M059J (cell line): ENCODE measurements at places on chromosomes 12 and 14.

- no peak for DNase-seq
Measured at GRCh38 chr12:3086729-3087323, 9.6 kb downstream of the TSPAN9 start.

DNA sequence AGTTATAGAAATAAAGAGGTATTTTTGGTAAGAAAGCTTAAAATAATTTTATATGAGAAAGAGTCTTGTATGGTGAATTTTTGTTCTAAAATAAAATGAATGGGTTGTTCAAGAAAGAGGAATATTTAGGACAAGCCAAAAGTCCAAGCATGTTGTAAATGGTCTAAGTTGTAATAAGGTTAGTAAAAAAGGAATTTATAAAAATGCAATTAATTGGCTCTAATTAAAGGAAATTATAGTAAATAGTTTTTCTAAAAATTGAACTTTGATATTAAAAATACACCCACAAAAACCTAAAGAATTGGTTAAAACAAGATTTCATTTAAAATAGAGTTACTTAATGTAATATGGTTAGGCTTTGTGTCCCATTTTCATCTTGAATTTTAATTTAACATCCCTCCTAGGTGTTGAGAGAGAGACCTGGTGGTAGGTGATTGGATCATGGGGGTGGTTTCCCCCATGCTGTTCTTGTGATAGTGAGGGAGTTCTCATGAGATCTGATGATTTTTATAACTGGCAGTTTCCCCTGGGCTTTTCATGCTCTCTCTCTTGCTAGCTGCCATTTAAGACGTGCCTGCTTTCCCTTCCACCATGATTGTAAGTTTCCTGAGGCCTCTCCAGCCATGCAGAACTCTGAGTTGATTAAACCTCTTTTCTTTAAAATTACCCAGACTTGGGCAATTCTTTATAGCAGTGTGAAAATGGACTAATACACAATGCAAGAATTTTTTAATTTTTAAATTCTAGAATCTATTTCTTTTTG, 13.0 kb downstream of the SLC22A17 start:
- DNase-seq = no peak

GRCh38 chr14:102279688-102280348, 25.1 kb downstream of the MOK start:
- peak; percentile 98 for DNase-seq

GRCh38 chr12:94327809-94328208, 131.9 kb downstream of the CEP83 start:
- DNase-seq = no peak

GRCh38 chr12:53518381-53518780, 11.1 kb upstream of the NPFF start:
- DNase-seq = peak; percentile 58

GRCh38 chr12:27176765-27177164, 67.3 kb upstream of the STK38L start:
- no peak for DNase-seq

DNA sequence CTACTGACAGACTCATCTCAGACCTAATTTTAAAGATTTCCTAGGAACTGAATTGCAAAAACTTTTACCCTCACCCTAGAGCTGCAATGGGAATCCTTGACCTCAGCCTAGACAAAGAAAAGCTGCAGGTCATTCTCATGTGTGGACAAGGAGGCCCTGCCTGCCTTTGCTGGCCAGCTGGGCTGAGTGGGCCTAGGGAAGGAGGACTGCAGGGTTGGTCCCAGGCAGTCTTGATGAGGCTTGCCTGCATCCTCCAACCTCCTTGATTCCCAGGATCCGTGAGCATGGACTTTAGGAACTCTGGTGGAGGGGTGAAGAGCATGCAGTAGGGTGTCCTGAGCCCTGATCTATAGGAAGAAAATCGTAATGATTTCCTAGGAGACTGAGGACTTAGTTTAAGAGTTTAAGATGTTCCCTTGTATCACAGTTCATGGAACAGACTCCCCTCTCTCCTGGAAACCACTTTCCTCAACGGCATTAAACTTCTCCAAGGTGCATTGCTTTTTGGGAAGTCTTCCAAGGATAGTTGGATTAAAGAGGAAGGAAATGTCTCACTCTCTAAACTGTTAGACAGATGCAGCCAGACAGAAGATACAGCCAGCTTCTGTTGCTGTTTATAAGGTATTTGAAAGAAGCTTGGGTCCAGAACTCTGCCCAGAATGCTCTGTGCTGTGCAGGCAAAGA, 55.4 kb upstream of the DDX11 start:
- DNase-seq = no peak

GRCh38 chr12:108846290-108846701, 11.1 kb downstream of the SSH1 start:
- DNase-seq = no peak

GRCh38 chr12:97756066-97756666, 293.6 kb downstream of the RMST start:
- DNase-seq = no peak

GRCh38 chr12:122995503-122996187, 15.2 kb downstream of the ARL6IP4 start:
- DNase-seq = no peak

- no peak for DNase-seq
Measured at GRCh38 chr12:26214121-26214520, 18.7 kb downstream of the SSPN start.

DNA sequence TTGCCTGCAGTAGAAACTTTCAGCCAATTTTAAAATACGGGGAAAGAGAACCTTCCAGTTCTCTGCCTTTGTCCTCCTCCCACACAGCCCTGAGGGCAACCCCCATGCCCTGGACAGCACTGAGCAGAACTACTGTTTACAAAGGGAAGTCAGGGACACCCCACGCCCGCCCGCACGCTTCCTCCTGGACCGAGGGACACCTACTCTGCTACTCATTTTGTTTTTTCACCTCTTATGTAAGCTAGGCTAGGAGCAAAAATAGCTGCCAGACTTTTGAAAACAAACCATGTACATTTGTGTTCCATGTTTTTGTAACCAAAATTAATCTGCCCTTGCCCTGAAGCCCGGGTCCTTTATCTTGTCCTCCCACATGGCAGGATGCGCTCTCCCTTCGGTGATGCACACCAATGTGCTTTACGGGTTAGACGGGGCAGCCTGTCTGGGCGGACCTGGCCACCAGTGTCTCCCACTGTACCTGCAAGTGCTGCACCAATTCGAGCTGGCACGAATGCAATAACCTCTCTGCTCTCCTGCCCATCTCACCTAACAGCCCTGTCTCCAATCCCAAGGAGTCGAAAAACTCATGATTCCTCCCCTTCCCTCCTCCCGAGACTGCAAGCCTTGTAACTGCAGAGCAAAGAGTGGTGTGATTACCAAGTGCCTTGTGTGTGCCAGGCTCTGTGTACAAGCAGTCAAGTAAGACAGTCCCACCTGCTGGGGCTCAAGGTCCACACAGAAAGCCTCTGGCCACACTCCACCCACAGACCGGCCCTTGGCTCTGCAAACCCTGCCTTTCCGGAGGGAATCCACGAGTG, 85.2 kb downstream of the CCDC88C start:
- DNase-seq = no peak

GRCh38 chr14:87656315-87656714, 336.7 kb downstream of the GALC start:
- no peak for DNase-seq

GRCh38 chr12:106284358-106285105, 18.0 kb upstream of the TCP11L2 start:
- DNase-seq = peak; percentile 9

DNA sequence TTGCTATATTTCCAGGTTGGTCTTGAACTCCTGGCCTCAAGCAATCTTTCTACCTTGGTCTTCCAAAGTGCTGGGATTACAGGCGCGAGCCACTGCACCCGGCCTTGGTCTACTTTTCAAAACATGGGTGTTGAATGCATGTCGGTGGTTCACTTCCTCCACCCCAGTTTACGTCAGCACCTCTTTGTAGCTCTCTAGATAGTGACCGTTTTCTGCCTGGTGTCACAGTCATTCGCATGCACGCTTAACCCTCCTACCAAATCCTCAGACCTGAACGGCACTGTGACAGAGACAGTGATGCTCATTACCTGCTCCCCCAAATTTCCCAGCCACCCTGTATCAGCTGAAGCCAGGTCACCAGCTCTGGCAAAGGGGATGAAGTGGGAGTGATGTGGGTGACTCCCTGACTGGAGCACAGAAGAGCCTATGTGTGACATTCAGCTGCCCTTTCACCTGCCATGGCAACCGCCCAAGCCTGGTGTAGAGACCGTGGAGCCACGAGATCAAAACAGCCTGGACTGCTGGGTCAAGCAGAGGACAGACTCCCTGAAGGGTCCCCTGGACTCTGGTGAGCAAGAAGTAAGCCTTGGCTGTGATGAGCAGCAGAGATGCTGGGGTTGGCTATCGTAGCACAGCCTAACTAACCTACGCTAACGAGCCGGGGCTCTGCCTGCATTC, 66.2 kb upstream of the GPR68 start:
- no peak for DNase-seq

DNA sequence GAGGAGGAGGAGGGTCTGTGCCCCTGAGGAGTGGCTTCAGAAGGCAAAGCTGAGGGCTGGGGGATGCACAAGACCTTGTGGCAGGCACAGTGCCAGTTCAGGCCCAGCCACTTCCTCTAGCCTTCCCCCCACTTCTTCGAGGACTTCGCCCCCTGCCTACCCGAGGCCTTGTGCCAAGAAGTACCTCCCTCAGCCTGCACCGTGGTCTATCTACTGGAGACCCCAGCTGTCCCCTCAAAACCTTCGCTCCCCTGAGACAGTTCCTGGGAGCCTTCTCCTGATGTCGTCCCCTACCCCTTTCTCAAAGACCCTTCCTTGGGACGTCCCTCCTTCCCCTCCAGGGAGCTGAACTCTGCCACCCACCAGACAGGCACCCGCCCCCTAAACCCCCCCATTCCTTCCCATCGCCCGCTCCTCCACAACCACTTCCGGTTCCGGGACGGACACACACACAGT, 604 bp downstream of the ZNF384 start:
- DNase-seq = peak; percentile 26

GRCh38 chr12:3084742-3085141, 7.6 kb downstream of the TSPAN9 start:
- DNase-seq = no peak

DNA sequence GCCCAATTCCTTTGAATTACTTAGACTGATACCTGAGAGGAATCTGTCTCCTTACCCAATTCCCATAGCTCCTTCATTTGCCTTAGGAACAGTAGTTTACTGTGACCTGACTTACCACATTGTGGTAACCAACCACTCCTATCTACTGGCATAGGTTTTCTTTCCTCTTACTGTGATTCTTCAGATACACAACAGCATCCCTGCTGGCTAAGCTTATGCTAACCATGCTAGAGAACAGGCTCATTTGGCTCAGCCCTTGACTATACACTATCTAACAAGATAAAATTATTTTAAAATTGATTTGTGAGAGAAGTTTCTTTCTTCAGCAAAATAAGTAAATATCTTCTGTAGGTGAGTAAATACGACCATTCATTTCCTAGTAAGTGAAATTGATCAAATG, 320.4 kb upstream of the DDHD1 start:
- no peak for DNase-seq

DNA sequence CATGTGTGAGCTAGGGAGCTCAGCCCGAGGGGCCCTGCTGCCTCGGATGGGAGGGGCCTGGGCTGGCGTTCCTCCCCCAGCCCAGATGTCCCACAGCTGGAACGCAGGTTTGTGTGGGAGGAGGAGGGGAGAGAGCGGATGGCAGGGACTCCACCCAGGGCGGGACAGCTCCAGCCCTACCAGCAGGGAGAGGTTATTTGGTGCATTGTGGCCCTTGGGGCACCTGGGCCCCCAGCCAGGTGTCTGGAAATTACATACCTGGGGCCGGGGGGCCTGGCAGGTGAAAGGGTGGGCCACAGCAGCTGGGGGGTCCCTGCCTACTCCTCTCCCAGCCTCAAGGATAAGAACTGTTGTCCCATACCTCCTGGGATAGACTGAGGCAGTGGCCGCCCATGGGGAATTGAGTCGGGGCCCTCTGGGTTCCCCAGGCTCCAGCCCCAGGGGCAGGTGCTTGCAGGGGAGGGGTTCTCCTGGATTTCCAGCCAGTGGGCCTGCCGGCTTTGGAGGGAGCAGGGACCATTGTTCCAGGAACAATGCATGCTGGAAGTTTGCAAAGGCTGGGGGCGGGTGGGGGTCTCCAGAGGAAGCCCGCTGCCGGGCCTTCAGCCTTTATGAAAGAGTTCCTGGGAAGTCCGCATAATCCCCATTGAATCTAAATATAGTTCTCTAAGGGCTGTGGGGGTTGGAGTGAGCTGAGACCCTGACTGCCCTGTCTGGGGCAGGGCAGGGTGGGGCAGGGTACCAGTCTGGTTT, 1.2 kb downstream of the KIF26A start:
- no peak for DNase-seq

GRCh38 chr12:93426412-93426805, 15.3 kb downstream of the UBE2N start:
- no peak for DNase-seq

GRCh38 chr12:9148926-9149325, 33.2 kb upstream of the A2M start:
- no peak for DNase-seq

DNA sequence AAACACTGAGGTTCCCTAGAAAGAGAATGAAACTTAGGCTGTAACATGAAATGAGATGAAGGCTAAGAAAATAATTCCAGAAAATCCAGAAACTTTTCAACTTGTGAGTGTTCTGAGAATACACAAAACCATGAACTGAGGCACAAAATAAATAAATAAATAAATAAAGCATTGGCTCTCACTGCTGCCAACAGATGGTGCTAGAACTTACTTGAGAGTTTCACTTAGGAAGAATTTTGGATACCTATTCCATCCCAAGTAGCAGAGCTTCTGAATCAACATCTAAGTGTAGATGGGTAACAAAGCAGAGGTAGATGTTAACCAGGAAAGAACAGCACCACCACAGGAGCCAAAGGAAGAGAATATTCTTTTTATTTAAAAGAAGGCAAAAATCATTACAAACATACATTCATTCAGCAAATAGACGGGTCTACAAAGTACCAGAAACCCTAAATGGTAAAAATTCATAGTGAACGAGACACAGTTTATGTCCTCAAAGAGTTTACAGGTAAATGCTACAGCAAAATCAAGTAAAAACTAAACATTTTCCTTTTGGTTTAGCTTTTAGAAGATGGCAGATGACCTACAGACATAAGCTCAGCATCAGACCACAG, 16.7 kb downstream of the EPS8 start:
- DNase-seq = peak; percentile 48

DNA sequence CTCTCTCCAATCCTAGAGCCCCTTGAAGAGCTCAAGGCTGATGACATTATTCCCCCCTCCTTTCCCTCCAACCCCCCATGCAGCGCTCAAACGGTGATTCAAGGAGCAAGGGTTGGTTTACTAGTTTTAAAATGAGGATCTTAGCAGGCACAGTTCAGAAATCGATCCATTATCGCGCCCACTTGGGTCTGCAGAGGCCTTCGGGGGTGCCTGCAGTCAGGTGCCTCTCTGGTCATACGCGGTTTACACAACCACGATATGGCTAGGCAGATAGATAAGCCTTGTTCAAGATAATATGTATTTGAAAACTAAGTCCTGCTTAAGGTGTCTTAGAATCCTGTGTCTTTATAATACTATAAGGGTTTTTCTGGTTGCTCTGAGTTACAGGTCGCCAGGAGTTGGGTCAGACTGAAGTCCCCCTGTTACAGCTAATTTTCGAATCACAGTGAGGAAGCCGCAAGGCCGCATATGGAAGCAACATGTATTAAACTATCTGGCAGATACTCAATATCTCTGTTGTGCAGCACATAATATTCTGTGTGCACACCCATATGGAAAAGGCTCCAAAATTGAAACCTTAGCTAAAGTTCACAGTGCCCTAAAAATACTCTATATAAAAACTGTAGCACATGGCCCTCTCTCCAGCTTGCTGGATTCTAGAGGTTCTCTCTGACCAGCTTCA, 10.0 kb downstream of the BHLHE41 start:
- DNase-seq = no peak

GRCh38 chr14:68337279-68337678, 455.6 kb downstream of the ZFP36L1 start:
- no peak for DNase-seq
